Stimulated activated CD8-positive, alpha-beta memory T cell treated with anti-CD3 and anti-CD28 coated beads, Interleukin-7, amount 100 ng/mL, for 1 hour (primary cell): ENCODE measurements at places on chromosomes 16 and 17.

DNA sequence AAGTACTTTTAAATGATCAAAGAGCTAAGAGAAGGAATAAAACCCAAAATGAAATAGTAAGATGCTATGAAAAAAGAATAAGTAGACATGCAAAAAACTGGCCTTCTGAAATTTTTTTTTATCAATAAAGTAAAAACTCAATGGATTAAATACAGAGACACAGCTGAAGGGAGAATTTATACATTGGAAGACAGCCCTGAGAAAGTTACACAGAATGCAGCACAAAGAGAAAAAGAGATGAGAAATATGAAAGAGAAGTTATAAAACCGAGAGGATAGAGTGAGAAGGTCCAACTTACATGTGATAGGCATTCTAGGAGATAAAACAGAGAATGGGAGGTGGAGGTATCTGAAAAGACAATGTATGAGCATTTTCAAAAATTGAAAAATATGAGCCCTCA is 57.0 kb downstream of the MARF1 start:
- DNase-seq, result no peak

- no peak for DNase-seq
Measured at GRCh38 chr16:31199430-31200041, 3.0 kb downstream of the PYCARD start.

DNA sequence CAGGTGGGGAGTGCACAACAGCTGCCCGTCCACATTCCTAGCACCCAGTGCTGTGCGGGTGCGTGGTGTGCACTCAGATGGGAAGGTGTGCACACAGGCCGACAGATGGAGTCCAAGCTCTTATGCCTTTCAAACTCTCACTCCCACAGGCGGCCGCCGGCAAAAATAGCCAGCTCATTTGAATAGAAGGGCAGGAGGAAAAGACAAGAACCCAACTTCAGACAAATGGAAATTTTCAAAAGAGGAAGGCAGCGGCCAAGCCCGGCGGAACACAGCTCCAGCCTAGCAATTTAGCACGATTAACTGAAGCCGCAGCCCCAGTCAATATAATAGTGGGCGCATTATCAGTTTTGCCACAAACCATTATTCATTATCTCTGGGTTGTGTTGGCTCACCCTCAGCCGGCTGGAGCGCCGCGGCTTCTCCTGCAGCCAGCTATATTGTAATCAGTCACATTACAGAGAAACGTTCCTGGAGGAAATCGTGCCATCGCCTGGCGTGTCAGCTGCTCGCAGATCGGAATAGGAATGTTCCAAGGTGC is 103.9 kb upstream of the SEC14L1 start:
- no peak for DNase-seq

GRCh38 chr17:66678827-66679226 is 156.1 kb upstream of the CACNG5 start:
- no peak for DNase-seq

DNA sequence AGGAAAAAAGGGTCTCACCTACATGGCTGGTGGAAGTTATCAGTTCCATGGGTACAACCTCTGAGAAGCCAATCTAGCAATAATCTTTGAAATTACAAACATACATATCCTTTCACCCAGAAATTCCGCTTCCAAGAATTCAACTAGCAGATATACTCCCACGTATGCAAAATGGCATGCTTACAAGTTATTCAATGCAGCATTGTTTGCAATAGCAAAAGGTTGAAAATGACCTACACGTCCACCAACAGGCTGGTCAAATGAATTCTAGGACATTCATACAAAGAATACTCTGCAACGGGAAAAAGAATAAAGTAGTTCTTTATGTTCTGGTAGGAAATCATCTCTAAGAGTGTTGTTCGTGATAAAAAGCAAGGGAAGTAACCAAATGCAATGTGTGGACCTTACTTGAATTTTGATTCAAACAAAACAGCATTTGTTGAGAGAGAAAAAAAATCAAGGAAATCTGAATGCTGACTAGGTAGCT is 63.7 kb upstream of the NLK start:
- DNase-seq, result no peak
